Jurkat, Clone E6-1 (cell line): ENCODE measurements at places on chromosomes 1 and 21.
A peak's percentile ranks its signal among the peaks of the same experiment; 100 is the strongest.

- DNase-seq: no peak
Observed at GRCh38 chr1:240254778-240255291, 163.2 kb downstream of the FMN2 start.

GRCh38 chr1:174786358-174786757 is 213.4 kb upstream of the CACYBP start:
- DNase-seq: no peak

GRCh38 chr1:58922302-58923089 is 138.6 kb upstream of the JUN start:
- DNase-seq: peak; percentile 80

- DNase-seq: no peak
Observed at GRCh38 chr1:204065174-204065985, 7.5 kb upstream of the SOX13 start.

GRCh38 chr1:215566556-215567490 is at the start of gene KCTD3:
KCTD3 (plus strand) TSS chr1:215567304; CDS start chr1:215567686, 382 bp downstream.
- DNase-seq: peak; percentile 48

- DNase-seq: no peak
Observed at GRCh38 chr1:168206111-168206510, 19.7 kb upstream of the SFT2D2 start.

- DNase-seq: no peak
Observed at GRCh38 chr1:209511169-209511568, 72.3 kb upstream of the CAMK1G start.
